ENCODE measurements at places on chromosomes 11 and 22. TPM values are rescaled to one million over a fixed set of nuclear protein-coding genes. Genes with fewer than 3 reads are reported as not detected.

DNA sequence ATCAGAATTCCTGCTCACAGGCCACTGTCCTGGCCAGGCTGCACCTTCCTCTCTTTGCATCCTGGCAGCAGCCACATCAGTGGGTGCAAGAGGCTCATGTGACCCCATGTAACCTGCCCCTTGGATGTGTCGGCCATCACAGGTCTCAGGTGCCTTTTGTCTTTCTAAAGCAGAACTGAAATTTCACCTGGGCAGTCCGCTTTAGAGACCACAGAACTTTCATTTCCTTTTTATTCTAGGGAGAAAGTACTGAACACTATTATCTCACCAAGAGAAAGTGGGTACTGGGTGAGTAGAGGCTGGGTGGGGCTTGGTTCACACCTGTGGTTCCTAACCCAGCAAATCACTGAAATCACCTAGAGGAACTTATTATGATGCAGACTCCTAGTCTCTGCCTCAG lies 51.7 kb upstream of the NUP160 start:
- DNase-seq: no peak

DNA sequence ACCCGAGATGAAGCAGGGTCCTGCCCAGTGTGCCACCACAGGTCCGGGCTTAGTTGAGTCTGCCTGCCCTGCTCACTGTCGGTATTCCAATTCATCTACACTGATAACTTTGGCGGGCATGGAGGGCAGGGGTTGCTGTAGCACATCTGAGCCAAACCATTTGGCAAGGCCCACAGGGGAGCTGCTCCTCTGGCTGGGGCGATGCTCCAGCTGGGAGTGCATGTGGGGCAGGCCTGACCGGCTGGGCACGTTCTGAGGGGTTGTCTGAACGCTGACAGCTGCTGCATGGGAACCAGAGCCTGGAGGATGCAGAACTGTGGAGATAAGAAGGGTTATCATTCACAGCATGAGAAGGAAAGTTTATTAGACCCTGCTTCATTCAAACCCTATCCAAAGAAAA lies 40.4 kb downstream of the DRG1 start:
- DNase-seq: peak; percentile 5

- DNase-seq: no peak
Measured at GRCh38 chr11:98561877-98562395, 458.8 kb upstream of the CNTN5 start.

DNA sequence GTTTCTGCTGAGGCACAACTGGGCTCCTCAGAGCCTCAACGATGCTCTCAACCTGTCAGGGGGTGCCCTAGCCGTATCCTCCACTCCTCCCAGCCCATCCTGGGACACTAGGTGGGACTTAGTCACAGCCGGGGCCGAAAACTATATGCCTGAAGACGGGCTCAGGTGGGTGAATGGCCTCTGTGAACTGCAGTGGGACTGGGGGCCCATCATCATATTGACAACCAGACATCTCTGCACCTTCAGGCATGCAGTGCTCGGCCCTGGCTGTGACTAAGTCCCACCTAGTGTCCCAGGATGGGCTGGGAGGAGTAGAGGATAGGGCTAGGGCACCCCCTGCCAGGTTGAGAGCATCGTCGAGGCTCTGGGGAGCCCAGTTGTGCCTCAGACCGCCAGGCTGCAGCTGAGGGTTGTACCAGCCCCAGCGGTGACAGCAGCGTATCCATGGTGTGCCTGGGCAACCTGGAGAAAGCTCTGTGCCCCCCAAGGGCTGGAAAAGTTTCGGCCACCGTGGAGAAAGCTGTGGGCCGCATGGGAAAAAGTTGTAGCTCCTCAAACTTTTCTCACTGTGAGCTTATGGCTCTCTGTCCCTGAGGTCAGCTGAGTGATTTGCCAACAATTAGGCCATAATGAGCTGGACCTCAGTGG lies 88.9 kb downstream of the RRM1 start:
- no peak for DNase-seq

DNA sequence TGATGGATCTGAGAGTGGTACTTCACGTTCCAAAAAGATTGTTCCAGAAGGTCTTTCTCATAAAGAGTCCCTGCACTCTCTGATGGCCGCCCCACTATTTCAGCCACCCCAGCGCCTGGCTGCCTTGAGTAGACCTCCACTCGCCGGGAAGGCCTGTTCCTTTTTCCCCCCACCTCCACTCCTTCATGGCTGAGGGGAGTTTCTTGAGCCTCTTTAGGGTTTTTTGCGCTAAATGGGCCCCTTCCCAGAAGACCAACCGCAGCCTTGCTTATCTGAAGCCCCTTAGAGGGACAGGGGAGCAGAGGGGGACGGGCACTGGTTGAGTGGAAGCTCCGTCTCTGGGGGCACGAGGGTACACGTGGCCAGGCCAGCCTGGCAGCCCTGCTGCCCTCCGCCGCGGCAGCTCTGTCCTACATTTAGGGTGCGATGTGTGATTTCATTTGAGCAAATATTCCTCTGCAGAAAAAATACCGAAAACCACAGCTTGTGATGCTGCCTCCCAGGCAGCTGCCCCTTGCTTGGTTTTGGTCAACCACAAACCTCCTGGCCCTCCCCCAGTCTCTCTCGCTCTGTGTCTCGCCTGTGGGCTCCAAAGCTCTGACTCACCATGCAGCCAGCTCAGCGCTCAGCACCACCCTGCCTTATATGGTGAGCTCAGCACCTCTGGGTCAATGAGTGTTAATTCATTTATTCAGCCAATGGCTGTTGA lies 88.7 kb downstream of the TP53I11 start:
- no peak for DNase-seq

GRCh38 chr11:84021291-84021690 lies 735.1 kb upstream of the CCDC90B start:
- no peak for DNase-seq

DNA sequence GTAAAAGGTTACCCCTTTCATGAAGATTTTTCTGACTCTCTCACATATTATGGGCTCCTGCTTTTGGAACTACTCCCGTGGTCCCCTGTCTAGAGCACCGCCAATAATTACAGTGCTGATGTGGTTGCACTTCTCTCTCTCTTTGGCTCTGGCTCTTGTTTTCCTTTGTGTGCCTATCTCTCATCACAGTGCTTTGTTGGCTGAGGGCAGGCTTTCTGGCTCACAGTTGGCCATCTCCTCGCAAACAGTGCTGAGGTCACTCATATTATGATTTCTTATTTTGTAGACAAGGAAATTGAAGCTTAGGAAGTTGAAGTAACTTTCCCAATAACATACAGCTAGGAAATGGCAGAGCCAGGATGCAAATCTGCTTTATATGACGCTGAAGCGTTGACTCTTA lies 192.5 kb downstream of the DDX10 start:
- DNase-seq: no peak

GRCh38 chr22:35995348-35995747 lies 33.3 kb downstream of the RBFOX2 start:
- DNase-seq: no peak

- DNase-seq: no peak
Measured at GRCh38 chr22:50522806-50523438, 2.5 kb downstream of the SCO2 start.

- DNase-seq: peak; percentile 74
Measured at GRCh38 chr22:42994917-42995562, 19.9 kb downstream of the PACSIN2 start.

- DNase-seq: no peak
Measured at GRCh38 chr11:125679397-125679796, 1.2 kb downstream of the ACRV1 start.

- DNase-seq: peak; percentile 70
Measured at GRCh38 chr11:326842-327580, 6.4 kb upstream of the IFITM3 start.

- DNase-seq: no peak
Measured at GRCh38 chr11:76788661-76789442, 5.7 kb downstream of the TSKU start.

DNA sequence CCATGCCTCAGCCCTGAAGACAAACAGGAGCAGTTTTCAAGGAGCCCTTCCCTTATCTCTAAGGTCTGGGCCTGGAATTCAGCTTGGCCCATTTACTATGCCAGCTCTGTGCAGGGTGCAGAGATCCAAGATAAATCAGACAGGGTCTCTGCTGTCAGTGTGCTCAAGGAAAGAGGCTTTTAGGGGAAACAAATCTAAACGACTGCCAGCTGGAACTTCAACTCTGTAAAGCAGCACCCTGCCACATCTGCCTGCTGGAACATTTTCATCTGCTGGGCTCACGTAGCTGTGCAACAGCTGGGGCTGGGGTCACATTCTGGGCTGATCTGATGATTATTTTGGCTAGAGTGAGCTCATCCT lies 19.8 kb upstream of the EHF start:
- peak; percentile 20 for DNase-seq

DNA sequence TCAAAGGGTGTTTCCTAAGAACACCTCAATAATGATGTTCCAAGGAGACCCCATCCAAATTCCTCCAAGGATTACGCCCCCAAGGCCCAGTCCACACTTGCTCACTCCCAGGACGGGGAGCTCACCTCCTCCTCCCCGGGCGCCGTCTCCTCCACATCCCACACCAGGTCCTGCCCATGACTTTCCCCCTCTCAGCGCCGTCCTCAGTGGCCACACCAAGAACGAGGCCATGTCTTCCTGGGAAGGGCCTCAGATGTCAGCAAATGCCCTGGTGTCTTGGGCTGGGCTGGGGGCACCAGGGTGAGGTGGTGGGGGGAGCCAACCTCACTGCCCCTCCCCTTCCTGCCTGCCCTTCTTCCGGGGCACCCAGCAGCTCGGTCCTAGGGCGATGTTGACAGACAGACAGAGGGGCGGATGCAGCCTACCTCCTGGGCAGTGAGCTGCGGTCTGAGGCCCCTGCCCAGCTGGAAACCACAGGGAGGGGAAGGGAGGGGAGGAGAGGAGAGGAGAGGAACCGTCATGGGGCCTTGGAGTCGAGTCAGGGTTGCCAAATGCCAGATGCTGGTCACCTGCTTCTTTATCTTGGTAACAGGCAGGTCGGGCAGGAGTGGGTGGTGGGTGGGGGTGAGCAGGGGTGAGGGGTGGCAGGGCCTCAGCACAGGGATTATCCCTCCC lies at the start of the genes C11orf21 and TSPAN32:
Gene C11orf21 (minus strand): TSS at position 288 of the 675 bp plus-strand sequence. CDS start 110 bp downstream, at position 178.
Gene TSPAN32 (plus strand): TSS at position 383 of the 675 bp plus-strand sequence. CDS start 137 bp downstream, at position 520.
- DNase-seq: no peak

- no peak for DNase-seq
Measured at GRCh38 chr22:46937185-46937584, 174.7 kb downstream of the TBC1D22A start.

- peak; percentile 57 for DNase-seq
Measured at GRCh38 chr22:46652081-46652846, 32.1 kb downstream of the GRAMD4 start.

- DNase-seq: no peak
Measured at GRCh38 chr11:1513326-1514296, 27.0 kb upstream of the MOB2 start.

- peak; percentile 27 for DNase-seq
Measured at GRCh38 chr22:30044881-30045493, 35.3 kb upstream of the HORMAD2 start.

DNA sequence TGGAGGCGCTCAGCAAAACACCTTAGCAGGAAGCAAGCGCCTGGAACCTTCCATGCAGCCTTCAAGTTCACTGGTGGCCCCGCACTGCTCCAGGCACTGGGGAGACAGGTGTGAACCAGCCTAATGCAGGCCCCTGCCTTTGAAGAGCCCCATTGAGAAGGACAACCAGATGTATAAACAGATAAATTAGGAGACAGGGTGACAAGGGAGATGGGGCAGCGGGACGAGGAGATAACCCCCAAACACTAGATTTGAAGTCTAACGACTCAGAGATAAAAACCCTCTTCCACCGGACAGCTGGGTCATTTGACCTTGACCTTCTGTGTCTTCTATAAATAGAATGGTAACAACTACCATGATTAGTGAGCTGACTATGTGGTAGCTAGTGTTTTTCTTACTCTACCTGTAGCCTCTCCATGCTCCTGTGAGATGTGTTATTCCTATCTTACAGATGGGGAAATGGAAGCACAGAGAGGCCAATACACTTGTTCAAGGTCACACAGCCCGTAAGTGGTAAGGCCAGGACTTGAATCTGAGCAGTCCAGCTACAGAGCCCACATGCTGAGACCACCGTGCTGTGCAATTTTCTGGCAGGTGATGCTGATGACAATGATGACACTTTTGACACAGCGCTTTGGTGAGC lies 2.0 kb upstream of the PDGFB start:
- no peak for DNase-seq

GRCh38 chr11:14018441-14018840 lies 55.9 kb downstream of the SPON1 start:
- DNase-seq: no peak

MICALL1 gene
- polyA plus RNA-seq: 48.0 TPM

MOGAT2 gene
- polyA plus RNA-seq: not detected

PLET1 gene
- 0.17 TPM for polyA plus RNA-seq

FZD4 gene
- polyA plus RNA-seq: 28.0 TPM

C11orf91 gene
- polyA plus RNA-seq: not detected

ZNF214 gene
- 2.0 TPM for polyA plus RNA-seq

UBQLNL gene
- polyA plus RNA-seq: 0.17 TPM

OVCH2 gene
- 0.32 TPM for polyA plus RNA-seq
